ENCODE measurements at places on chromosomes 16 and 17. TPM values are rescaled to one million over a fixed set of nuclear protein-coding genes. Genes with fewer than 3 reads are reported as not detected.
A peak's percentile ranks its signal among the peaks of the same experiment; 100 is the strongest.

MFAP4 gene
- 0.82 TPM for total RNA-seq

DNA sequence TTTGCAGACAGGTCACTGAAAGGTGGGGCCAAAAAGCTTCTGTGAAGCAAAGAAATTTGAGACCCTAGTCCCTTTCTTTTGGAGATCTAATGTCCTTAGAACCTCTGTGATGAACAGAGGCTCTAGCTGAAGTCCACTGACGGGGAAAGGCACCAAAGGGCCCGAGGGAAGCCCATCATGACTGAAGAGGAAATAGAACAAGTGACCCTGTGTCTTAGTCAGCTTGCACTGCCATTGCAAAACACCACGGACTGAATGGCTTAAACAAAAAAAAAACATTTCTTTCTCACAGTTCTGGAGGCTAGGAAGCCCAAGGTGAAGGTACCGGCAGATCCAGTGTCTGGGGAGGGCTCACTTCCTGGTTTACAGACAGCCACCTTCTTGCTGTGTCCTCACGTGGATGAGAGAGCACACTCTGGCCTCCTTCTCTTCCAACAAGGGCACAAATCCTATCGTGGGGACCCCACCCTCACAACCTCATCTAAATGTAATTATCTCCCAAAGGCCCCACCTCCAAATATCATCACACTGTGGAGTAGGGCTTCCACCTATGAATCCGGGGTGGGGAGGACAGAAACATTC lies 24.3 kb upstream of the ASGR2 start:
- no peak overlapping the region for H3K27ac ChIP-seq
- H3K36me3 ChIP-seq: no peaks in the 10 kb centered on the region
- H3K4me3 ChIP-seq: no peak overlapping the region
- DNase-seq: no peak

DNA sequence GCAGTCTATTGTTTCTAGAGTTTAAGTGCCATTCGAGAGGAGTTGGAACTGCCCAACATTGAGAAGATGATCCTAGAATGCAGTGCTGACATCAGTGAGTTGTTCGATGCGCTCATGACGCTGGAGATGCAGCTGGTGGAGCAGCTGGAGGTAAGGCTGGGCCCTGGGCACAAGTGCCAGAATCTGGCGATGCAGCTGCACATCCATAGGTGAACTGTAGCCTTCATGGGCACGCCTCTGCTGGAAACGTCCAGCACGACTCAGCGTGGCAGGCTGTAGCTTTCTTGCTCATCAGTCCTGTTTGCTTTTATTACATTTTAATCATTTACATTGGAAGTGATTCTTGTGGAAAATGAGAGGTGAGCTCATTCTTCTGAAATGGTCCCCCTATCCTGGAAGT lies 31.7 kb downstream of the DRC3 start:
- H3K27ac ChIP-seq: no peak overlapping the region
- H3K4me1 ChIP-seq: peaks cover 8% of the 10 kb centered on the region
- no peaks in the 10 kb centered on the region for H3K27me3 ChIP-seq
- H3K4me3 ChIP-seq: no peak overlapping the region
- DNase-seq: no peak

DNA sequence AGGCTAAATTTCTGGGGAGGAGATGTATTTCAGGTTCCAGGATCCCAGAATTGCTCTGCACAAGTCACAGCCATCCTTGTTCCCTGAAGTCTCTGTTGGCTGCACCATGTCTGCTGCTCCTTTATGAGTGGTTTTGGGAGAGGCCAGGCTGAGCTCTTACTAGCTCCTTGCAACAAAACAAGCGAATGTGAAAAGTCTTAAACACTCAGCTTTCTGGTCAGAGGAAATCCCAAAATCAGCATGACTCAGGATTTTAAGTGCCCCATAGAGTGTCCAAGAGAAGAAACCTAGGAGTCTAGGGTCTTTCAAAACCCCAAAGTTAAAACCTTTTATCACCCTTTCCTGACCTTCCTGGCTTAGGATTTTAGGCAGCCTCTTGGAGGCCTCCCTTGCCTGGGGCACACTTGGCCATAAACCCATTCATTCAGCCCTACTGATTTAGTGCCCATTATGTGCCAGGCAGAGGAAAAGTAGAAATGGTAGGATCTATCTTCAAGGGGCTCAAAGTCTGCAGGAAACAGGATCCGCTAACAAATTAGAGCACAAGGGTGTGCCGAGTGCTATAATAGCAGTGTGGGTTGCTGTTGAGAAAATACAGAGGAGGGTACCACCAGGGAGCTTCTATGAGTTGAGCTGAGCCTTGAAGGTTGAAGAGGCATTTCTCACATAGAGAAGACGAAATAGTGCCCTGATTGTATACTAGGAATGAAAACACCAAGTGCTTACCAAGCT lies 36.9 kb downstream of the SOST start:
- peak overlapping the region; percentile 88 for H3K4me3 ChIP-seq
- H3K4me1 ChIP-seq: peaks cover 20% of the 10 kb centered on the region
- H3K27ac ChIP-seq: peak overlapping the region; percentile 80

DNA sequence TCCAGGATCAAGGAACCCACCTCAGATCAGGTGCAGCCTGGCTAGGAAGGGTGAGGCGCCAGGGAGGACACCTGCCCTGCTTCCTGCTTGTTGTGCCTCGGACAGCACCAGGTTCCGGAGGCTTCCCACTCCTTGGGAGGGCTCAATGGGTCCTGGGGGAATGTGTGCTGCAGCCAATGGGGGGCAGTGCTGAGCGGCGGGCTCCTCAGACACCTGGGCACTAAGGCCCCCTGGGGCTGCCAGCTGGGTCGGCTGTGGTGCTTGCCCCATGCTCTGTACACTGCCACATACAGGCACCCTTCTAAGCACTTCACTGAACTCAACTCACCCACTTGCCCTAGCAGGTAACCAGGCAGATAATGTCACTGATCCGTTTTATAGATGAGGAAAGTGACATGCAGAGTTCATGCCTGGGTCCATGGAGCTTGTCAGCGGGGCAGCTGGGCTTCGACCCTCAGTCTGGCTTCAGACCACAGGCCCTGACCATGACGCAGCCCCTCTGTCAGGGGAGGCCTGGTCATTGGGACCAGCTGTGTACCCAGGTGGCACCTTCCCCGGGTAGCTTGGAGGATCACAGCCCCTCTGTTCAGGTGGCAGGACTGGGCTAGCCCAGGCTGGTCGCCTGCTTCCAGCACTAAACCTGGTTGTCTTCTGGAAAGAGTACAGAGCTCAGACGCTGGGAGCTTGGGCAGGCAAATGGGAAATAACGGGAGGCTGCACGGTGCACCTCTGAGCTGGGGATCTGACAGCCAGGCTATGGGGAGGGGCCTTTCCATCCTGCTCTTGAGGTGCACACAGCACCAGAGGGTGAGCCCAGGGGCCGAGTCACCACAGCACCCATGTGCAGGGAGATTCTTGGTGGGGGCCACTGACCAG lies 8.2 kb downstream of the FN3K start:
- no peaks in the 10 kb centered on the region for H3K27me3 ChIP-seq
- peaks cover 16% of the 10 kb centered on the region for H3K36me3 ChIP-seq
- no peaks in the 10 kb centered on the region for H3K4me1 ChIP-seq
- H3K4me3 ChIP-seq: no peak overlapping the region
- DNase-seq: no peak
- no peak overlapping the region for H3K27ac ChIP-seq

- H3K36me3 ChIP-seq: peaks cover 1% of the 10 kb centered on the region
- no peaks in the 10 kb centered on the region for H3K27me3 ChIP-seq
- H3K27ac ChIP-seq: peak overlapping the region; percentile 96
- DNase-seq: peak; percentile 73
- peak overlapping the region; percentile 97 for H3K4me3 ChIP-seq
These were observed 589 bp downstream of the XYLT2 start for GRCh38 chr17:50346313-50347116.
